Epithelial cell of esophagus (primary cell): ENCODE measurements at places on chromosomes 5 and 9.

DNA sequence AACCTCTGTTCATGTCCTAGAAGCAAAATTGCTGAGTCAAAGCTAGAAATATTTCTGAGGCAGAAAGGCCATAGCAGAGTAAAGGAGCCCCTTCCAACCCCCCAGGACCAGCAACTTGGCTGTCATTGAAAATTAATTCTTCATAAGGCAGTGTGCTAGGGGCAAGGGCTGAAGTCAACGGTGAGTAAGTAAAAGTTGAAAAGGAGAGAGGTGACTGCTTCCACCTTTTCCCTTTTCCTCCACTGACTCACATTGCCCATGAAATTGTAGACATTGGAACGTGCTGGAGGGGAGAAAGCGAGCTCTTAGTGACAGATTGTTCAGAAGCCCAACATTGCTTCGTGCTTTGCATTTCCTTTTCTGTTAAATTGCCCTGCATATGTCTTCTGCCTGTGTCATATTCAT is 19.1 kb downstream of the GLRA1 start:
- DNase-seq = peak; percentile 61

DNA sequence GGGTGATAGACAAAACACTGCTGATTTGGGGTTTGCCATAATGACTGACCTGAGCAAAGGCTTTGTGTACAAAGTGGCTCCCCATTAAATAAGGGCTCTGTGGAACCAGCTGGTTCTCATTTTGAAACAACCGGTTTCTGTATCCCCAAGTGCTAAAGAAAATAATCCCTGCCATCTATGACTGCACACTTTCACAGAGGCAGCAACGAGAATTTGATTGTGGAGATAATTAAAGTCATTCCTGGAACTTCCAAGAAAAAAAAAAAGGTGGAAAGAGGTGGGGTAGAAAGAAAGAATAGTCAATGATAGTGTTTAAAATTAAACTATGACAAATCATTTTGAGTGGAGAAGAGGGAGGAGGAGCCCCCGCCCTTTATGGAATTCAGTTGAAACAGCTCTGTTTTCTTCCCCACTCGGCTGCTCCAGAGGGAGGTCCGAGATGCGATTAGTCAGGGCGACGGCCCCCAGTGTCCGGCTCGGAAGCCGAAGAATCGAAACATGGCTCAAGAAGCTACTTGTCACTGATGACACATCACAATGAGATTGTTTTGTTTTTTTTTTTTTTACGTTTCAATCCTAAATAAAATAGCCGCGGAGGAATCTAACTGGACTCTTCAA is 38.4 kb downstream of the EBF1 start:
- DNase-seq = peak; percentile 32

DNA sequence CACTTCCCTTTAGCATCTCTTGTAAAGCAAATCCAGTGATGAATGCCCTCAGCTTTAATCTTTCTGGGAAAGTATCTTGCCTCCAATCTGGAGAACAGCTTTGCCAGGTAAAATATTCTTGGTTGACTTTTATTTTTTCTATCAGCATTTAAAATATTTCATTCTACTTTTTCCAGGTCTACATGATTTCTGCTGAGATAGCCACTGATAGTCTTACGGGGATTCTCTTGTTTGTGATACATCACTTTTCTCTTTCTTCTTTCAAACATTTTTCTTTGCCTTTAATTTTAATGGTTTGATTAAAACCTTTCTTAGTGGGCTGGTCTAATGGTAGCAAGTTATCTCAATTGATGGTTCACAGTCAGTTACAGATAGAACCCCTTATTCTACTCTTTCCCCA is 33.9 kb upstream of the FAM120A start:
- no peak for DNase-seq

- DNase-seq = peak; percentile 93
Observed at GRCh38 chr5:172953776-172954675, 5.2 kb upstream of the RPL26L1 start.

GRCh38 chr9:81108821-81109220 is 580.5 kb downstream of the TLE1 start:
- peak; percentile 83 for DNase-seq

DNA sequence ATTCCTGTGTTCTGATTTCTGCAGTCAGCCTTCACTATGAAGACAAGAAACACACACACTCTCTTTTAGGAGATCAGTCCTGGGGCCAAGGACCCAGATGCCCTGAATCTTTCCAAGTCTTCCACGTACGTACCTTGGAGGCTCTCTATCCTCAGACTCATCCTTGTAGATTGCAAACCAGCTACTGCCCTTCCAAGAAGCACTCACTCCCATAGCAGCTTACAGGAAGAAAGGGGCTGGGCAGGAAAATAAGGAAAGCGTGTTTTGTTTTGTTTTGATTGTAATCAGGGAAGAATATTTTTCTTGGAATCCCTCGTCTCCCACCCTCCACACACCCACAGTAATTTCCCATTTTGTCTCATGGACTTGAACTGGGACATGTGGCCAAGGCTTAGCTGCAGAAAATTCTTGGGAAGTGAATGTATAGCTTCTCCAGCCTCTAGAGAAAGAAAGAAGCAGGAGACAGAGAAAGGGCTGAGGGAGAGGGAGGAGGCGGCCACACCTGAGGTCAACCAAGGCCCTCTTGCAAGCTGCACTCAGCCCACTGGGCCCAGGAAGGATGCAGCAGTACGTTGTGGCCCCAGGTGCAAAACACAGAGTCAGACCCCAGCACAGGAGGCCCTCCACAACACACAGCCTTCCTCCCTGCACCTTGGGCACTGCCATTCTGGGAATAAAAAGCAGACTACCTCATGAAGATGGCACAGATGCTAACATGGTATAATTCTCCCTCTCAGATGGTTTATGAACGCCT is 29.9 kb downstream of the IRX2 start:
- no peak for DNase-seq

DNA sequence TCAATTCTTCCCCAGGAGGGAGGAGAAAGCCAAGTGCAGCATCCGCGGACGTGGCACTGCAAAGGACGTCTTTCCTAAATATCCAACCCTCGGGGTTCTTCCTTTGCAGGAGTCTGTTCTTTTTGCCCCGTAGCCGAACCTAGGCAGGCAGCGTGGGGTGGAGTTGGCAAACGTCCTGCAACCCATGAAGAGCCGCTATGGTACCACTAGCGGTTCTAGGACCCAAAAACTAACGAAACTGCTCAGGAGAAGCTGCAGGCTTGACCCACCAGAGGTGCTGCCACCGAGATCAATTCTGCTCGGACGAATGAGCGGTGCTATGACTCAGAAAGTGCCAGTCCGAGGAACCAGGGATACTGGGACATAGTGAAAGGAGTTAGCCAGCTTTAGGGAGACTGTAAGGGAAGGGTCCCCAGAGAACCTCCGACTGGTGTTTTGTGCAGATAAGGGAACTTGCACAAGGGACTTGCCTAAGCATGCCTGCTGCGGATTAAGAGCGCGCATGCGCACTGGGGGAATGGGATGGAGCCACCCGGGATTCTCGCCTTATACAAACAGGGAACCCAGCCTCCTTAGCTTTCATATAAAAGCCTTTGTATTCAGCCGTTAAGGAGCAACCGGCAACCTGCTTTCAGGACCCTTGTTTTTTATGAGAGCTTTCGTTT is 32.7 kb downstream of the ANXA2R start:
- DNase-seq = peak; percentile 92
